Ascending aorta (tissue), 2 donors: ENCODE measurements at places on chromosomes 6 and 20.

DNA sequence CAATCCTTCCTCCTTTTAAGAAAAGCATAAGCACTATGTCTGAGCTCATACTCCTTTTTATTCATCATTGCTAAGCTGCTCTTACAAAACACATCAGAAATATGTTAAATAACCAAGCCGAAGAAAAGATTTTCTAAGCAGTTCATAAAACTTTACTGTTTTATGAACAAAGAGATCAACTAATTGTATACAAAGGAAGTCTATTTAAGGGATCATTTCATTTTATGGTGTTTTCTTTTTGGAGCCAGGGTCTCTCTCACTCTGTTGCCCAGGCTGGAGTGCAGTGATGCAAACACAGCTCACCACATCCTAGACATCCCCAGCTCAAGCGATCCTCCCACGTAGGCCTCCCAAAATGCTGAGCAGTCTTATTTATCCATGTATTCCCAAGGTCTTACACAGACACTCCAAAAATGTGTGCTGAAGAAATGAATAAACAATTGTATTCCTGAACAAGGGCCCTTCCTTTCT, 9.3 kb downstream of the NUDT3 start:
- no peak for DNase-seq

- no peak for DNase-seq
Observed at GRCh38 chr6:169271158-169271876, 17.7 kb upstream of the THBS2 start.

- no peak for DNase-seq
Observed at GRCh38 chr20:21614980-21615379, 90.5 kb upstream of the PAX1 start.

DNA sequence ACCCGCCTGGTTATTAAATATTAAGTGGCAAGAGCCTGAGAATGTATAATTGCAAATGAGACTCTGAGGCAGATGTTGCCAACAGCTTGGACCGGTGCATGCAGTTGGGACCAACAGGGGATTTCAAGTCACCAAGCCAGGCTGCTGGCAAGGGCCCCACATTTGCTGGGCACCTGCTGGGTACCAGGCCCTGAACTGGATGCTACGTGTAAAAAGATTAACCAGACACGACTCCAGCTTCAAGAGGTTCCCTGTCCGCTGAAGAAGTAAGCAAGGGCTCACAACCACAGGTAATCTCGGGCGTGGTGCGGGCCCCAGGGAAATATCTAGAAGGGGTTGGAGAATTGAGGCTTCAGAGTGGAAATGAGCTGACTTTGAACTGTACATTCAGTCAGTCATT, 13.2 kb upstream of the SIRPA start:
- no peak for DNase-seq

DNA sequence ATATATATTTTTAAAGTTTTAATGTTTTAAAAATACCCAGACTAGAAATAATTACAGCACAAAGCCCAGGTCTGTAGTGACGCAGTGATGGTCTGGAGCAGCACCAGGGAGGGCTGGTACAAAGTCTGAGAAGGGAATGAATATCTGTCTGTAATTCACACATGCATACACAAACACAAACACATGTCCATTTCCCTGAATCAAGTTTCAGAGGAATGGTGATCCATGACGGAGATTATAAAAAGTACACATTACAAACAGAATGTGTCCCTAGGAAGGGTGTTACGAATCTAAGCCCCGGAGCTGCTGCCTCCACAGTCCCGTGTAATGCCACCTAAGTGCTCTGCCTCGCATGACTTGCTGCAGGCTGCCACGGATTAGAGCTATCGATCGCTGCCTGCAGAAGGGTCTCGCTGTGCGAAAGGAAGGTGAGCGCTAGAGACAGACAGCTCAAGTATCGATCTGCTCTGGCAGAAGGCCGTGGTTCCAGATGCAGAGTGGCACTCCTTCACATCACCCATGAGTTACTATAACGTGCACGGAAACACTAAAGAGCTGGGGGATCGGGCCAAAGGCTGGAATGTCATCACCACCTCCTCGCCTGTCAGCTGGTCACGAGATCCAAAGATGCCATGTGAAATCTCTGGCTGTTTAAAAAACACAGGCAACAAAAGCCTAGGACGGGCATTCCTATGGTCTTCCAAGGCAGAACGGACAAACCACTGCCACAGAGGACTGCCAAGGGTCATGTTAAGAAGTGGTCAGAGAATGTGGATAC, 87.1 kb downstream of the INSM1 start:
- DNase-seq, result no peak

- DNase-seq, result no peak
Observed at GRCh38 chr20:37108676-37109075, 12.9 kb upstream of the RBL1 start.

DNA sequence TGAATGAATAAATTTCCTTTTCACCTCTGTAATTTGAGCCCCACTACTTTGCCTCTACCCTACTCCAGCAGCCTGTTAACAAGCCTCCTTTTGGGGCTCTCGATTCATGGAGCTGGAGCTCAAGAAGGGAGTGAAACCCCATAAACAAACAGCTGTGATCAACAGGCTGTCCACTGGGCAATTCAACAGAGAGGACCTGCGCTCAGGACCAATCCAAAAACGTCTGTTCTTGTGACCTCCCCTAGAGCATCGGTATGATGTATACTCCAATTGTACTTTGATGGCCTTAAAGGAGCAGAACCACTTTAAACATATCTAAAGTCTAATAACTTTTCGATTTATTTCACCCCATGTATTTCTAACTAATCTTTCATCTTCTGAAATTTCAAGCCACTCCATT, 37.4 kb downstream of the HIVEP2 start:
- no peak for DNase-seq

- no peak for DNase-seq
Observed at GRCh38 chr6:7282097-7282906, 30.7 kb downstream of the SSR1 start.

DNA sequence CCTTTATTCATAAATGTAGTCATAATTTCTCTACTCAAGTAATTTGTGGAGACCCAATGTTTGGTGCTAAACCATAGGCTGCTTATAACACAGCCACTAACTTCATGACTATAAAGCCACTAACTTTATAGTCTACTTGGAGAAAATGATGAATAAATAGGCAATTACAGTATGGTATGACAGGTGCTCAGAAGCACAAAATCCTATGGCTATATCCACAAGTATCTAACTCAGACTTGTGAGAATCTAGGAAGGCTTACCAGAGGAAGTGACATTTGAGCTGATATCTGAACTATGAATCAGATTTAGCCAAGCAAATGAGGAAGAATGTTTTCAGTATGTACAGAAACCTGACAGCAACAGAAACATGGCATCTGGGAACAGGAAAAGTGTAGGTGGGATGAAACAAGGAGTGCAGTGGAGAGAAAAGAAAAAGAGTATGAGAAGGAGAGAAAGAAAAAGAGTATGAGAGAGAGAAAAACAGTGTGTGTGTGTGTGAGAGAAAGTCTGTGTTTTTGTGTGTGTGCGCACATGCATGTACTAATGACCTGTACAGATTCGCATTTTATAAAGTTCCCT, 59.9 kb downstream of the REV3L start:
- DNase-seq, result no peak

- no peak for DNase-seq
Observed at GRCh38 chr6:168785720-168786511, 344.9 kb downstream of the SMOC2 start.

GRCh38 chr6:144883915-144884314, 598.8 kb downstream of the UTRN start:
- no peak for DNase-seq
